Left hindlimb (tissue), 1 donor: ENCODE measurements at places on chromosomes 5 and 9.

DNA sequence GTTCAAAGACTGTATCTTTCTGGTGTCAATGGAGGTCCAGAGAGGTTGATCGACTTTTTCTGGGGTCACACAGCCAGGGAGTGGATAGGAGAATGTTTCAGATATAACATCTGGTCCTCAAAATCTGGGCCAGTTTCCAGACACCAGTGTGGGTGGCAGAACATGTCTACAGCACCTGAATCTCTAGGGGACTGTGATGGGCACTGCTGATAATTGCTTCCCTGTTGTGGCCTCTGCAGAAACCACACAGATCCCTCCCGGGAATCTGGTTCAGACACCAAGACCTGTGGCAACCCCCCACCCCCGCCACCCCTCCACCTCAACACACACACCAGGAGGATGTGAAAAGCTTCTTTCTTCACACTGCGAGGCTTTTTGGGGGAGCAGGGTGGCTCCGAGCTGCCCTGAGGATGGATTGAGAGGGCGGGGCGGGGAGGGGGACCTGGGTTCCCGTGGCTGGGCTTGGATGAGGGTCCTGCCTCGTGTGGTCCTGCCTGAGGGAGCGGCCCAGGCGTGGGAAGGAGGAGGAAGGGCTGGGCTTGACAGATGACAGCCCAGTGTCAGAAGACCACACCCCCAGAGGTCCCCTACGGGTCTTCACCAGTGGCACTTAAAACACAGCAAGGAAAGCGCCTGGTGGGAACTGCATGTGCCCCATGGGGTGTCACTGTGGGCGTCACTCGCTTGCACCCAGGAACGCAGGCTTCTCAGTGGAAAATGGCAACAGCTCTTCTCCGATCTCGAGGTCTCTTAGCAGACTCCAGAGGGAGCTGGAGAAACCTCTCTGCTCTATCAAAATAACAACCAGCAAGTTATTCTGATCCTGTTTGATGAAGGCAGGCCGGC, 55.2 kb downstream of the TRIP13 start:
- DNase-seq, result no peak

DNA sequence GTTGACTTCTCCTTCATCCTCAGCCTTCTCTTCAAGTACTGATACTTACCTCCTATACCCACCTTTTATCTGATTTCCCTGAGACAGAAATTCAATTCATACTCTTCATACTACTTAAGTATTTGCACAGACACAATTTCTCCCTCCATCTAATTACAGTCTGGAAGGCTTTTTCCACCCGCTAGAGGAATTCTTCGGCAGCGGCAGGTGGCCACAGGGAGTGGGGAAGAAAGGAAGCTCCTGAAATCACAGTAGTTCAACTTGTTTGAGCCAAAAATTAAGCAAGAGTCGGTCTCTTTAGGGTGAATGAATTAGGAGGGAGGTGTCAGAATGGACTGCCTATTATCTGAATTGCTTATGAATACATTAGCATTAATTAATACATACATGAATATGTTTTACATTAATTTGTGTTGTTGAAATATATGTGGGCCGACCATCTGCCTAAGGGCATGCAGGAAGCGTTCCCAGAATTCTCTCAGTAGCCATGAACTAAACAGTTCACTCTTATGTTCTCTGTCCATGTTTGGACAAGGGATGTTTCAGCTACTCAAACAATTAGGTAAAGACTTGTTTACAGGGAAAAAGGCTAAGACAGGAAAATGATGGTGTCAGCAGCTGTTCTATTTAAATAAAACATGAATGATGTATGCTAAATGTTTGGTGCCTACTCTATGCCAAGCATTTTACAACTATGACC, 101.4 kb upstream of the SMARCA2 start:
- DNase-seq, result no peak

- no peak for DNase-seq
Observed at GRCh38 chr5:43190755-43191603, 1.0 kb upstream of the NIM1K start.

DNA sequence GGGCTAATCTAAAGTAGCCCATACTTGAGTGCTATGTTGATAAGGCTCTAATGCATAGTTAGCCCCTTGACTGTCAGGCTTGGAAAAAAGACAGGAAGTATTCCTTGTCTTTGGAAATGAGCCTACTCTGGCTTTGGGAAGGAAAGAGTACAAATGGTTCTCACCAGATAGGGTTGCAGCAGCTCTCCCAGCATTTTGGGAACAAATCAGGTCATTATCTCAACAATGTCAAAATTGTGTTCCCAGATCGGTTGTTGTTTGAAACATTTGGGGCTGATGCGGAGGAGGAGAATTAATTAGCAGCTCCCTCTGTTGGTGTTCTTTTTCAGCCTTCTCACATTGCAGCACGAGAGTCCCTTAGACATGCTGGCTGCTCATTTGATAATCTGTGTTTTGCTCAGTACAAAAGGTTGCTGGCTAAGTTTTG, 294.7 kb upstream of the DMRT1 start:
- DNase-seq, result peak; percentile 34

DNA sequence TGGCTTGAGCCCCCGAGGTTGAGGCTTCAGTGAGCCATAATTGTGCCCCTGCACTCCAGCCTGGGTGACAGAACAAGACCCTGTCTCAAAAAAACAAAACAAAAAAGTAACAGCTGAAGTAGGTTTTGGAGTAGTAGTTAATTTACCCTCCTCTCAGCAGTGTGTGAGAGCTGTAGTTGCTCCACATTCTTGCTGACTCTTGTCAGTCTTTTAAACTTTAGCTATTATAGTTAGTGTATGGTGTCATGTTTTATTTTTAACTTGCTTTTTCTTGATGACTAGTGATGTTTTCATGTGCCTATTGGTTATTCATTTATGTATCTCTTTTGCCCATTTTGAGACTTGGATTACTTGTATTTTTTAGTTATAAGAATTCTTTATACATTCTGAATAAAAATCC, 52.9 kb upstream of the DHFR start:
- DNase-seq, result no peak

DNA sequence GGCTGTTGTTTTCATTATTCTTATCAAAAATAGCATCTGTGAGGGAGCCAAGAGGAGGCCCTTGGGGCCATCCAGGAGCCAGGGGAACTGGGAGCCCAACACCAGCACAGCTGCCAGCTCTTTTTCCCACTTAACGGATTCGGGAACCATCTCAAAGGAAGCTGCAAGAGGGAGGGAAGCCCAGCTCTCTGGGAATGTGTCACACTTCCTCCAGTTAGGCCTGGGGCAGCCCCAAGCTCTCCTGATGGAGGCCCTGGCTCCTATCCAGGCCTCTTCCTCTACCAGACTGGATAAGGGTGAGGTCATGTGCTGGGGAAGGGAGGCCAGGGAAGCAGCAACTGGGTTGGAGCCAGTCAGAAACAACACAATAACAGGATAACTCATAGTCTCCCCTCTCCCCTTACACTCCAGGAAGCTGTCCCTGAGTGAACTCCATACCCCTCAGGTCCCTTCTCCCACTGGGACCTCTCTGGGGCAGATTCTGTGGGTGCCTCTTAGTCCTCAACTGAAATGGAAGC, 12.7 kb downstream of the CSF2 start:
- DNase-seq, result peak; percentile 60

DNA sequence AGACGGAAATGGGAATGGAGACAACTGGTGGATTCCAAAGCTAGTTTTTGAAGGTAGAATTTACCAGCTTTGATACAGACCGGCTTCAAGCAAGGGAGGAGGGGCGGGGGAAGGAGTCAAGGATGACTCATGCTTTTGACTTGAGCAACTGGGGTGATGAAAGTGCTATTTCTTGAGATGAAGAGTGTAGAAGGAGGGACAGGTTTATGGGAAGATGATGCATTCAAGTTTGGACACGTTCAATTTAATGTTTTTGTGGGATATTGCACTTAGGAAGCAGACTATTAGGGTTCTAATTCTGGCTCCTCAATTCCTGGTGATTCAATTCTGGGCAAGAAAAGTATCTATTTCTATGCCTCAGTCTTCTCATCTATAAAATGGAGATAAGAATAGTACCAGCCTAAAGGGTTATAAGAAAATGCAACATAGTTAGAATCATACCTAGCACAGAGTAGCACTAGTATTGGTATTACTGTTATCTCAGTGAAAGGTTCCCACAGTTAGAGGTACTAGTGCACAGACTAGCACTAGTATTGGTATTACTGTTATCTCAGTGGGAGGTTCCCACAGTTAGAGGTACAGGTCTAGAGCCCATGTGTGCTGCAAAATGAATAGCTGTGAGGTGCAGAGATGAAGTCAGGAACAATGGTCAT, 4.6 kb downstream of the NIPAL4 start:
- no peak for DNase-seq

DNA sequence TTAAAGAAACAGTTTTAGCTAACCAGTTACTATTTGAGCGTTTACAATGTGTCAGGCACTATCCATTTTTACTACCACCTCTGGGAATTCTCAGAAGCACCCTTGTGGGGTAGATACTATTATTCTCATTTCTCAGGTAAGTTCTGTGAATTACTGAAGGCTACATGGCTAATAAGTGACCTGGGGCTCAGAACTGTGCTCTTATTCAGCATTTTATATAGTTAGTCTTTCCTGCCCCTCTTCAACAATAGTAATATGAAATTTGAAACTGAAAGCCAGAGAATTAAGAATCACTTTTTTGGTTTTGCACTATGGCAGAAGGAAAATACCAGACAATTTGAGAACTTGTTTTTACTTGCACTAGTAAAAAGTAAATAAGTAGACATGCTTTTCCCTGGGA, 11.8 kb downstream of the ELL2 start:
- DNase-seq, result no peak
